ENCODE measurements at places on chromosomes 16 and 17.

GRCh38 chr16:57474671-57475661 lies 11.3 kb downstream of the DOK4 start:
- DNase-seq: no peak

- DNase-seq: no peak
These were observed 59.4 kb upstream of the XYLT1 start for GRCh38 chr16:17529982-17530760.

DNA sequence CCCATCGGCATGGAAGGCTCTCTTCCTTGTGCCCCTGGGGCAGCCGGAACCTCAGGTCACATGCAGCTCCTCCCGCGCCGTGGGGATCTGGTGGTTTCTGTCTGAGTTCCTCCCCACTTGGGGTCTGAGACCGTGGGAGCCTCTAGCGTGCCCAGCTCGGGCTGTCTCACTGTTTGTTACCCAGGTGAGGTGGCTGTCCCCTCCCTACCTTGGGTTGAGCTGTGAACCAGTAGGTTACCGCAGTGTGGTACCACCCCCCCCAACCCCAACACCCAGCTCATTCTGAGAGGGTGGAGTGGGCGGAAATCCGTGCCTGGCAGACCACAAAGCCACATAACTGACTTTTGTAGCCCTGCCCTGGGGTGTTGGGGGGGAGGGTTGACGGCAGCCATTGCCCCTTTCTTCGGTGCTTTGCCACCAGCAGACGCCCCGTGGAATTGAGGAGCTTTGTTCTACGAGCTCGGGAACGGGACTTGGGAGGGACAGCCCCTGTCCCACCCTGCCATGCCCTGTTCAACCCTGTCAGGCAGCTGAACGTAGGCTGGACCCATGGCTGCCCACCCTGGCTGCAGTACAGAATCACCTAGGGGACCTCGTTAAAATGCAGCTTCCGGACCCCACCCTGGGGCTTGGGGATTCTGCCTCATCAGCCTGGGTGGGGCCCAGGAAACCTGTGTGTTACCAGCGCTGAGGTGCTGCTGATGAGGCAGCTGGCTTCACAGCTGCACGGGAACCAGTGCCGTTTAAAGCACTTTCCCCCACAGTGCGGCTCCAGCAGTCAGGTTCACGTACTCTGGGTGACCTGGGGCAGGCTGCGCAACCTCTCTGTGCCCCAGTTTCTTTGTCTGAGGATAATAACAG lies 18.5 kb downstream of the RAP1GAP2 start:
- DNase-seq: no peak

DNA sequence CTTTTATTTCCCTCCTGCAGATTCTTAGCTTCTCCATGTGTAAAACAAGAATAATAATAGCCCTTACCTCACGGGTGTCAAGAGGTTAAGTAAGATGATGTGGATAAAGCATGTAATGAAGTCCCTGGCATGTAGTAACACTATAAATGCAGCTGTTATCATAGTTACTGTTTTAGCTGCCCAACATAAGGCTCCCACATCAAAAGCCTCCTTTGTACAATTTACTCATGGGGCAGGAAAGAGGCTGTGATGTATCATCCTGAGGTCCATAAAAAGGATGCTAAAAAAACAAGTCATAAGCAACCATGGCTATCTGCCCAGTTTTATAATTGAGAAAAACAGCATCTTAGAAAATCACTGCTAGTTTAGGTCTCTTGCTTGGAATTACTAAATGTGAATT lies 339.7 kb downstream of the CA10 start:
- DNase-seq: no peak

- DNase-seq: no peak
These were observed 69.2 kb downstream of the TANC2 start for GRCh38 chr17:63035271-63035670.

DNA sequence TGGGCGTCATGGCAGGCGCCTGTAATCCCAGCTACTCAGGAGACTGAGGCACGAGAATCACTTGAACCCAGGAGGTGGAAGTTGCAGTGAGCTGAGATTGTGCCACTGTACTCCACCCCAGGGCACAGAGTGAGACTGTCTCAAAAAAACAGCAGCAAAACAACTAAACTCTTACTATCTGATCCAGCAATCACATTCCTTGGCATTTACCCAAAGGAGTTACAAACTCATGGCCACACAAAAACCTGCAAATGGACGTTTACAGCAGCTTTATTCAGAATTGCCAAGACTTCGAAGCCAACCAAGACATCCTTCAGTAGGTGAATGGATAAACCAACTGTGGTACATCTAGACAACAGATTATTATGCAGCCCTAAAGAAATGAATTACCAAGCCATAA lies 4.0 kb downstream of the SIAH1 start:
- no peak for DNase-seq

- no peak for DNase-seq
These were observed 699 bp upstream of the MAP1LC3B start for GRCh38 chr16:87391324-87391949.

- no peak for DNase-seq
These were observed 18.1 kb upstream of the ICAM2 start for GRCh38 chr17:64038331-64039105.

DNA sequence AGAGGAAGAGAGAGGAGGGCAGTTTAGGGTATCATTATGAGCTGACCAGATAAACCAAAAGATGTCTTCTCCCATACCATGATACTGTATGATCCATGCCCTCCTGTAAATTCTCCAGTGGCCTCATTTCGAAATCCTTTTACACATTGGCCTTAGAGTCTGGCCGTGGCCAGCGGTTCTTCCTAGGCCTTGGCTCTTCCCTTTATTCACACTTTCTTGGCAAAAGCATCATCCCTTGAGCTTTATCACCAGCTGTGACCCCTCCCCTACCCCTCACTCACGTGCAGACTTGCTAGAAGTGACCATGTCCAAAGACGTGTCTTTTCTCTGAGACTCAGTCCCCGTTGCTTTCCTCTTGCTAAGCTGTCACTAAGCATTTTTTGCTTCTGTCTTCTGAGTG lies 22.8 kb downstream of the KATNIP start:
- no peak for DNase-seq

GRCh38 chr17:64130559-64131001 lies 636 bp upstream of the ERN1 start:
- DNase-seq: no peak

DNA sequence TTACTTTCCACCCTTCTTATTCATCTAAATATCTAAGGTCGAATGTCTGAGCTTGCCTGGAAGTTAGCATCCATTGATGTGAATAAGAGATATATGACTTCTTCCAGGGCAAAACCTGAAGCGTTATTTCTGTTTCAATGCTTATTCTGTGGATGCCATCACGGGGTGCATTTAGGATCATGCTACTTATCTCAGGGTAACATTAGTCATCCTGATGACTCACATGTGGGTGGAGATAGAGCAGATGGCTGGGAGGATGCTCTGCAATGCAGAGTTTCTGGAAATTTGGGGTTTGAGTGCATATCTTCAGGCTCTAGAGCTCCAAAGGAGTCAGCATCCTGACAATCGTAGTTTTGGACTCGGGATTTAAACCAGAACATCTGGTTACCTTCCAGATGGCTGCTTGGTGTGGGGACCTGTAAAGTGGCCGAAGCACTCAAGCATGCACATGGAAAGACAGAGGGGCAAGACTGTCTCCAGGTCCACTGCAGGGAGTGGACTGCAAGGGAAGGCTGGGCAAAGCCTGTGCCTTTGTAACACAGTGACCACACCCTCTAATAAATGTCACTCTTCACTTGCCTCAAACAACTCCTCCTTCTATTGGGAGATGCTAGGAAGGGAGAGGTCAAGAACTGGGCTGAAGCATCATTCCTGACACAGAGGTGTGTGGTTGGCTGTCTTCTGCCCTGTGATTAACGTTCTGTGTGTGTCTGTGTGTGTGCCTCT lies 175.2 kb upstream of the SALL1 start:
- no peak for DNase-seq

DNA sequence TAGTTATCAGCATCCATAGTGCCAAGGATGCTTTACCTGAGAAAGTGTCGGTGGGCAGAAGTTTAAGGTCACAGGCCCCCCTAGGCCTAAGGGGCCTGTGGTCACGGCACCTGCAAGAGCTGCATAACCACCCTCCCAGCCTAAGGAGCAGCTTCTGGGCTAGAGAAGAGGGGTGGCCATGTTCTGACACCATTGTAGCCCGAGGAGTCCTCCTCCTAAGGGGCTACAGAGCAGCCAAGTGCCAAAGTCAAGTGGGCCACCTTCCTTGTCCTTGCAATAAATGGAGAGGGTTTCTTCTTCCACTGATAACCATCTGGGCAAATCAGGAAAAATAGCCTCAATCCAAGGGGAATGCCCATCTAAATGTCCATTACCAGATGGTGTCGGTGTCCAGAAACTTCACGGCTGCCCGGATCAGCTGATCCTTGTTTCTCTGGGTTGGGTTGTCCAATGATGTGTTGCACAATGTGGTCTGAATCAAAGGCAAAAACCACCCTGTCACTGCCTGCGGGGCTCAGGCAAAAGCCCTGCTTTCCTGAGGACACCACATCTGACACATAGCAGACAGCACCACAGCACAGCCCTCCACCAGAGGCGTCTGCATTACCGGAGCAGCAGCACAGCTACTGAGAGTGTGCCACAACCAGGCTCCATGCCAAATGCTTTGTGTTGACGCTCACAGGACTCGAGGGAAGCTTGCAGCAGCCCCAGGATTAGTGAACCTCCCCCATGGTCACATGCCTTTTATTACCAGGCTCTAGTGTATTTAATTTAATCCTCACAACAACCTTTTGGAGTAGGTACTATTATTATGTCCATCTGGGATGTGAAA lies 12.8 kb downstream of the ATPAF2 start:
- no peak for DNase-seq

DNA sequence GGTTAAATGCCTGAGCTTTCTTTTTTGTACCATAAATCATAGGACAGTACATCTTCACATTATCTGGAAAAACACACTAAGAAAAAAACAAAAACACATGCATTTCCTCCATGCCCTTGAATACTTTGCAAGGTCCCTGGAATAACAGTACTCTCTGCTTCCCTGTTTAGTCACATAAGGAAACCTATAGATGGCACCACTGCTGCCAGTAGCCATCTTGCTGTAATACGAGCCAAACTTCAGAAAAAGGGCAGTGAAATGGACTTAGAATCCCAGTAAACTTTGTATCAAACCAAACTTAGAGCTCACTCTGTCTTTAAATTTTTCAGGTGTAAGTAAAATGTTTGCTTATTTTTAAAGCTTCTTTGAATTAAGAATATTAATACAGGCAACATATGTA lies 435.5 kb downstream of the KCNJ2 start:
- DNase-seq: no peak

DNA sequence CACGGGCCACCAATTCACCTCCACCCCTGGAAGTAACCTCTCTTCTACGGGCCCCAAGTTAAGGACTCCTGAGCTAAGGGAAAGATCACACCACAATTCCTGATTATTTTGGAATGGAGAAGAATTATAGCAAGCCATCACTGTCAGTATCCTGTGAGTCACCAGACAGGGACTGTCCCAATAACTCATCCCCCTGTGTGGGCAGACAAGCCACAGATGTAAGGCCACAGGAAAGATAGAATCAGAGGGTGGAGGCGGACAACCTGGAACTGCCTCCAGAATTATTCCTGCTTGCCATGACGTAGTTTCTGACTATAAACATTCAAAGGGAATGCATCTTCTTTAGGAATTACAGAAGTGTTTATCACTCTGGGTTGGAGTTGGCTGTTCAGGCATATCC lies 5.8 kb upstream of the MYO1D start:
- DNase-seq: no peak

GRCh38 chr17:10499950-10500349 lies 18.4 kb downstream of the MYH1 start:
- no peak for DNase-seq

DNA sequence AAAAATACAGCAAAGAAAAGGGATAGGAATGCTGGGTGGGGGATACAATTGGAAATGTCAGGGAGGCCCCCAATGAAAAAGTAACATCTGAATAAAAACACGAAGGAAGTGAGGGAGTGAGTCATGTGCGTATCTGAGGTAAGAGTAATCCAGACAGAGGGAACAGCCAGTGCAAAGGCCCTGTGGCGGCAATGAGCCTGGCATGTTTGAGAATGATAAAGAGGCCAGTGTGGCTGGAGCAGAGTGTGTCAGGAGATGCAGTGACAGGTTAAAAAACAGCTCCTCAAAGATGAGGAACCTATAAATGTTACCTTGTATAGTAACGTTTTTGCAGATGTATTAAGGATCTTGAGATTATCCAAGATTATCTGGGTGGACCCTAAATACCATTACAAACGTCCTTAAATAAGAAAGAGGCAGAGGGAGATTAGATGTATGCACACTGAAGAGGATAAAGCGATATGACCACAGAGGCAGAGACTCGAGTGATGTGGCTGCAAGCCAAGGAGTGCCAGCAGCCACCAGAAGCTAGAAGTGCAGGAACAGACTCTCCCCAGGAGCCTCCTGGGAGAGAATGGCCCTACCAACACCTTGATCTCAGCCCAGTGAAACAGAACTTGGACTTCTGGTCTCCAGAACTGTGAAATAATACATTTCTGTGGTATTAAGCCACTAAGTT lies 17.8 kb upstream of the SLC35B1 start:
- no peak for DNase-seq

Data from right kidney (tissue), 9 donors.